ENCODE measurements at places on chromosomes 7 and 10.

- DNase-seq = no peak
These were observed 5.0 kb upstream of the PAXIP1 start for GRCh38 chr7:155007947-155008346.

DNA sequence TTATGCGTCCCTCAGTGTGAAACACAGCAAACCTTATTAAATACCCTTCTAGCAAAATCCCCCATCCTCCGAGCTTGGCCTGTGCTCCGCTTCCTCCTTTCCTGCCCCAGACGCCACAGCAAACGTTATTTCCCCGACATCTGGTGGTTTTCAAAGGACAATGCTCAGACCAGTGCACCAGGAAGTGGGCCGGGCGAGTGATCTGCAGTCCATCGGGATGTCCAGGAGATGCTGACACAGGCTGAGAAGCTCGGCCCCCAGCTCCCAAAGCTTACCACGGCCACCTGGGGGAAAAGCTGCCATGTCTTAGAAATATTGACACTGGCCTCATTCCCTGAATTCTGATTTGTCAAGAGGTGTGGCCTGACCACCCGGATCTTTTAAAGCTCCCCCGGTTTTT, 129.5 kb downstream of the PTPRN2 start:
- no peak for DNase-seq

GRCh38 chr7:21495731-21496130, 47.1 kb upstream of the DNAH11 start:
- DNase-seq = no peak

GRCh38 chr10:1738950-1739349, 1.6 kb upstream of the ADARB2 start:
- DNase-seq = no peak

DNA sequence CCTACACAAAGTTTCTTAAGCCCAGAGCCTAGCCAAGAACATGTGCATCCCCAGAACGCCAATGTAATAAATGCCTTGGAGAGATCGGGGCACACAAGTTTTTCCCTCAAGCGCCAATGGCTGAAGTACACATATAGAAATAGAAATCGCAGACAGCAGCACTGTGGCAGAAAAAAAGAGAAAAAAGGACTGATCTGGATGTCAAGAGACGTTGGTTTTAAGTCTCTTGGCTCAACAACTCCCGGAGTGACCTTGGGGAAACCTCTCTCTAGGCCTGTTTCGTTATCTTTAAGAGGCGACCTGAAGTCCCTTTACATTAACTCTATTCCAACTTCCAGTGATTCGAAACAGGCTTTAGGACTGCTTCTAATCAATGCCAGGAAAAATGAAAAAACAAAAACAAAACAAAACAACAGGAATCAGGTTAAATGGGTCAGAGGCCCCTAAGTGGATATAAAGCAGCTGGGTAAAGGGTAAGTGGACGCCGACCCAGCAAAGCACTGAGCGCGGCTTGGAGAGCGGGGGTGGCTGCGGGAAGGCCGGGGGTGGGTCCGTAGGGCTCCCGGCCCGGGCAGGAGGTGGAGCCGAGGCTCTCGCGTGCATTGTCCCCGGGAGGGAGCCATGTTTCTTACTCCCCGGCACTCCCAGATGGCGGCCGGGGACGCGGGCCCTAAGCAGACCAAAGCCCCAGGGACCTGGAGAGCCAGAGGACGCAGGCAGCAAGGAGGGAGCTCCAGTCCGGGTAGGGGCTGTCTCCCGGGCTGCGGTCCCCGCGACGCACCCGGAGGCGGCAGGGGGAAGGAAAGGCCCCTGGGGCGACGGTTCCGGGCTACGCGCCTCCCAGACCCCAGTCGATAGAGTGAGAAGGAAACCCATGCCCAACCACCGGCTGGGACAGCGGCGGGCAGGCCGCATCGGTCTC, 757 bp downstream of the EIF3A start:
- DNase-seq = no peak

DNA sequence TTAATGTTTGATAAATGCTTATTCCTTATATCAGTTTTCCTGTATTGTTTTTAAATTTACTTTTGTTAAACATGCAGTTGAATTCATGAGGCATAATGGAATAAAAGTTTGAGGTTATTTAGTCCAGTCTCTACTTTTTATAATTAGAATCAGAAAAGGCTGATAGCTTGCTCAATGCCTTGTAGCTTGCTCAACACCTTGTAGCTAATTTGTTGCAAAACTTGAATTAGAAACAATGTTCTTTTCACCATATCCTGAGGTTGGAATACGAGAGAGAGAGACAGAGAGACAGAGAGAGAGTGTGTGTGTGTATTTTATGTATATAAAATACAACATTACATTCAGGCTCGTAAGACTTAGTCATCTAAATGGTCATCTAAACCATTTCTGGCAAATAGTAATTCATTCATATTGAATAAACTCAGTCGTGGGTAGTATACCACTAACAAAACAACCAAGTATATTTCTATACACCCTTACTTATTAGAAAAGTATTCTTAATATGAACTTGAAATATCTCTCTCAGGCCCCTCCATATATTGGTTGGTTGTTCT, 243.5 kb downstream of the ADK start:
- no peak for DNase-seq

DNA sequence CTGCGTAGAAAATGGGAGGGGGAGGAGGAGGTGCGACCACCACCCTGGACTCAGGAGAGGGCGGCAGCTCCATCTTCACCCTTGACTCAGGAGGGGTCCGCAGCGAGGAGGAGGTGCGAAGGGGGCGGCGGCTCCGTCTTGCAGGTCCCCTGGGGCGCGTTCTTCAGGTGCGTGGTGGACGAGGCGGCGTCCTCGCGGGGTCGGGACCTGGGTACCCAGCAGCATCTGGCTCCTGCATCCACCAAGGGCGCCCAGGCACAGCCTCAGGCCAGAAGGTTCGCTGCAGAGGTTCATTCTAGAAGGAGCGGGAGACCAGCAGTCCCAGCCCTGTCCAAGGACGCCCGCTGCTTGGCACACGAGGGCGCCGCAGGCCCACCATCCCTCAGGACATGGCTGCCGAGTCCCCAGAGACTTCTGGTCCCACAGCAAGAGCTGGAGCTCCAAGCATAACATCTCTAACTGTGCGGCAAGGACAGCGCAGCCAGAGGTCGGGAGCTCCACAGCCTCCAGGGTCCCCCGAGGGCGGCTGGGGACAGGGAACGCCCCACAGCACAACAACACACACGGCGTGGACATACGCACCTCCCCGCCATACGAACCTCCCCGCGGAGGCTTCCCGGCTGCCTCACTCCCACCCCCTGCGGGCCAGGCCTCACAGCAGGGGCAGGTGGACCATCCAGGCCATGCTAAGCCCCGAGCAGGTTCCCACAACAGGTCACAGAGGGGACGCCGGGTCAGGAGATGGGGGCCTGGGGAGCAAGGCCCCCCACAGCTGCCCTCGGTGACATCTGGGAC, 16.8 kb upstream of the DPYSL4 start:
- DNase-seq = no peak

DNA sequence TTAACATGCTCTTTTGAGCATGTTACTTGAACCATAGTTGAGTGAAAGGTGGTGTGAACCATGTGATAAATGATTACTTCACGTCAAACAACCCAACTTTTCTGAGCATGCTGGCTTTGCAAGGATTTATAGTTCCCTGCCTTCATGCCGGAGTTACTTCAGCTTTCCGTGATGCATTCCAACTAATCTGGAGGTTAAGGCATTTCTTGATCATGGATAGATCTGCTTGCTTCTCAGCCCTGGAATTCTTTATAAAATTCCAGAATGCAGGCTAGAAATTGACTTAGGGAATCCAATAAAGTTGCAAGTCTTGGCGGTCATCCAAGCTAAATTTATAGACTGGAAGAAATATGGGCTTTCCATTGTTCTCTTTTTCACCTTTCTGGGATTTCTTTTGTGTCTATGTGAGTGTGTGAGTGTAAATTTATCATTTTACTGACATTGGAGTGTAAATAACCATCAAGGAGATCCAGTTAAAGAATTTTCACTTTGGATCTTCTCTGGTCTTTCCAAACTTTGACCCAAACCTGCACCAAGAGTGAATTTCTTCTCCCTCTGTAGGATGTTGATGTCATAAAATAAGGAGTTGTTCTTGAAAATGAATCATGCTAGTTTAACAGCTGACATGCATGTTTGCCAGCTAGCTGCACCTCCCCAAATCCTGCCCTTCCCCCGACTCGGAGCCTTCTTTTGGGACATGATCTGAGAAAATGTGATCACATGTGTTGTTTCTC, 289.0 kb downstream of the TWIST1 start:
- no peak for DNase-seq

DNA sequence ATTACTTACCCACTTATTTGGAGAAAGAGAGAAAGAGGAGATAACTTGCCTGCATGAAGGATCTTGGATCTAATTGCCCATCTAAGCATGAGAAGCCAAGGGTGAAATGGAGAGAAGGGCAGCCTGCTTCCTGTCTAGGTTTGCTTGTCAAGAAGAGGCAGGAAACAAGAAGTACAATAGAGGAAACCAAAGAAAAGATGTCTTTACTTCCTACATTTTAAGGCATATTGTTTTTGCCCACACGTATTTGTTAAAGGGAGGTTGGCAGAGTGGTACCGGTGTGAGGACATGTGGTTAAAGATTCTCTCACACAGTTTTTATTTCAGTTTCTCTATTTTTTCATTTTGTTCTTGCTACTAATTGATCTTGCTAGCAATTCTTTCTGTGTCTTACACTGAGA, 6.0 kb upstream of the TAS2R38 start:
- no peak for DNase-seq

GRCh38 chr10:123187781-123188180, 33.6 kb downstream of the BUB3 start:
- no peak for DNase-seq

DNA sequence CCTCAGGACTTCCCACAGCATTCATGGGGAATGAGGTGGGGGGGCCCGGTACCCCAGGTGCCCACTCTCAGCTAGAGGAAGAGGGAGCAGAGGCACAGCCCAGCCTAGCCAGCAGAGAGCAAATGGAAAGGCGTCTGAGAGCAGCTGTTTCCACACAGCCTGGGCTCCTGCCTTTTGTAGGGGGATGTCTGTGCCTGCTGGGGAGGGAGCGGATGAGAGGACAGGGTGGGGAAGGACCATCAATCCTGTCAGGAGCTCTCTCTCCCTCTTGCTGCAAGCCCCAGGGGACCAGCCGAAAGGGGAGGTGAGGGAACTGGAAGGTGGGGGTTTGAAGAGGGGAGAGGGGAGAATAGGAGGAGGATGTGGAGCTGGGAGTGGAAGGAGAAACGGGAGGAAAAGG, at the start of gene PKD2L1:
PKD2L1 (minus strand) TSS at position 150 of the 400 bp plus-strand sequence; CDS start at position 25, 125 bp downstream.
- DNase-seq = no peak

- no peak for DNase-seq
These were observed 95.3 kb upstream of the GNAI1 start for GRCh38 chr7:80039251-80039884.

DNA sequence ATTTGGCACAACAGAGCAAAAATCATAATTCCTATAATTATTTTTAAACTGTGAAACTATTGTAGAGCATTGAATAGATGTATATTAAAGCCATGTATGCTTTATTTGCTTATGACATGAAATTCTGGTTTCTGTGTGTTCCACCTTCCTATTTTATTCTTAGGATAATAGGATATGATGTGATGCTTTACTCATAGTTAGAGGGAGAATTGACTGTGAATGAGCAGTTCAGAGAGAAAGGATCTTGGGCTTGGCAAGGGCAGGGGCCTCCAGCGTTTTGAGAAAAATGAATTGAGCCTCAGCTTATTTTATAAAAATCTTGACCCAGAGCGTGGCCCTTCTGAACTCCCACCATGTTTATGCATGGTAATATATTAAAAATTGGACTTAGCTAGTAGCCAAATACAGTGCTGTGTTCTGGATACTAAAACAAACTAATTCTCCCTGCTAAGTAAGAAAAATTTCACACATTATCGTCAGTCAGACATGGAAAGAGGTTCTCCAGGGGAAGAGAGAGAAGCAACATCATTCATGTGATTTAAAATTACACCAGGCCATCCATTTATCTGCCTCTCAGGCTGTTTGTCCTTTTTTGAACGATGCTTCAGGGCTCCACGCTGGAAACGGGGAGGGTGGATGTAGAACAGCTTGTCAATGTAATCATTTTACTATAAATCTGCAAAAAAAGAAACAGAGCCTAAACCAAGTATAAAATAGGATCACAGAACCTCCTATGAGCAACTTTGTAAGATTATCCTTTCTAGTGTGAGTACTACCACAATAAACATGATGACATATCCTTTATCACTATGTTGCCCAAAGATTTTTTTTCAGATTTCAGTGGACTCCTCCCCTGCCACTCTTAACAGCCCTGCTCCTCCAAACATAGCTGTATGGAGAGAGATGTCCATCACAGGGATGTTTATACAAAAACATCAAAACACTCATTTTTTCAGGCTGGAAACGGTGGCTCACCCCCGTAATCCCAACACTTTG, 258.1 kb upstream of the C7orf33 start:
- DNase-seq = no peak

GRCh38 chr7:46357290-46357689, 436.2 kb upstream of the IGFBP3 start:
- DNase-seq = no peak

- no peak for DNase-seq
These were observed at the start of gene STEAP4 for GRCh38 chr7:88306590-88307048. Gene STEAP4 (minus strand): TSS chr7:88306894. CDS start chr7:88284269, 22,625 bp downstream.

DNA sequence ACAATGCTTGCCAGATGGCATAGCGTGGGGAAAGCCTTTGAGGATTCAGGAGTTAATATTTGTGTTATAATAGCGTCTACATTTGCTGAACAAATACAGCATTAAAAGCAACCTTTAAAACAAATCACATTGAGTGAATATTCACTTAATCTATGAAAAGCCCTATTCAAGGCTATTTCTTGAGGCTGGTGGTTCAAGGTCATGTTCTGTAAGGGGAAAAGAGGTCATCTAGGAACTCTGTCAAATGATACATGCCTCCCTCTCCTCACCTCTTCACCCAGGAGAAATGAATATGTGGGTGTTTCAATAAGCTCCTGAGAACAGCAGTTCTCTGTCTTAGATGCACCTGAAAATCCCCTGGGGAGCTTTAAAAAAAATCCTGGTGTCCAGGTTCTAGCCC, 303.0 kb downstream of the ELMO1 start:
- DNase-seq = no peak

DNA sequence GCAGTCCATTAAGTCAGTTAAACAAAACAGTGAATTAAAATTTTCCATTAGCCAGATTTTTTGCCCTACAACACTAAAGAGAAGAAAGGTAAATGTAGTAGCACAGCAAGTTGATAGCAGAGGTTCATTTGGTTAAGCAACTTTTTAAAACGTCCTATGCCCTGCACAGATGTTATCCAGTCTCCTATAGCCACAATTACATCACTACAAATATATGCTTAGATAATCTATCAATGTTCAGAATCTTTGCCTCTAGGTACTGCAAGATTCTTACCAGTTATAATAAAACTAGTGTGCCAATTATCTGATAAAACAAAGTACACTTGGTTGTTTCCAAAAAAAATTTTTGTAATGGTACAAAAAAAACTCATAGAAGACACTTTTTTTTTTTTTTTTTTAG, 175.5 kb upstream of the MYO3A start:
- DNase-seq = no peak

DNA sequence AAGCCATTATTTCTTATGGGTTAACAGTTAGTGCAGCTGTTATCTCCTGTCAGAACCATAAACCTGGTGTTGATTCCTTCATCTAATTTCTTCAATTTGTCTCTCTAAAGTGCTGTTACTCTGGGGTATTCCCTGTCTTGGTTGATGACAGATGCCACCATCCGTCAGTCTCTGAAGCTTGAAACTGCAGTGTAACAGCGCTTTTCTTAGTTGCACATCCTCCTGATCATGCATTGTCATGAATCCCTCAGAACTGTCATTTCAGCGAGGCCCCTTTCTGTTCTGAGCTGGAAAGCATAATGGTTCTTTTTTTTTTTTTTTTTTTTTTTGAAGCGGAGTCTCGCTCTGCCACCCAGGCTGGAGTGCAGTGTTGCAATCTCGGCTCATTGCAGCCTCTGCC, 193.9 kb downstream of the SDK1 start:
- DNase-seq = no peak

Data from smooth muscle cell of the brain vasculature (primary cell).